Activated CD4-positive, alpha-beta T cell treated with anti-CD3 and anti-CD28 coated beads for 36 hours (primary cell): ENCODE measurements at places on chromosomes 5 and 9. TPM values are rescaled to one million over a fixed set of nuclear protein-coding genes. Genes with fewer than 3 reads are reported as not detected.

Gene TMEM215
- not detected for total RNA-seq

Gene SLCO6A1
- not detected for total RNA-seq

Gene GPRIN1
- 4.1 TPM for total RNA-seq

Gene IFNA21
- total RNA-seq, result not detected

Gene SPINK7
- not detected for total RNA-seq

Gene DRD1
- total RNA-seq, result not detected

Gene GAPT
- total RNA-seq, result not detected

Gene NHP2
- 244 TPM for total RNA-seq
